ENCODE measurements at places on chromosomes 11 and 22.

GRCh38 chr11:109794501-109794900 lies 298.7 kb upstream of the ZC3H12C start:
- DNase-seq = no peak

DNA sequence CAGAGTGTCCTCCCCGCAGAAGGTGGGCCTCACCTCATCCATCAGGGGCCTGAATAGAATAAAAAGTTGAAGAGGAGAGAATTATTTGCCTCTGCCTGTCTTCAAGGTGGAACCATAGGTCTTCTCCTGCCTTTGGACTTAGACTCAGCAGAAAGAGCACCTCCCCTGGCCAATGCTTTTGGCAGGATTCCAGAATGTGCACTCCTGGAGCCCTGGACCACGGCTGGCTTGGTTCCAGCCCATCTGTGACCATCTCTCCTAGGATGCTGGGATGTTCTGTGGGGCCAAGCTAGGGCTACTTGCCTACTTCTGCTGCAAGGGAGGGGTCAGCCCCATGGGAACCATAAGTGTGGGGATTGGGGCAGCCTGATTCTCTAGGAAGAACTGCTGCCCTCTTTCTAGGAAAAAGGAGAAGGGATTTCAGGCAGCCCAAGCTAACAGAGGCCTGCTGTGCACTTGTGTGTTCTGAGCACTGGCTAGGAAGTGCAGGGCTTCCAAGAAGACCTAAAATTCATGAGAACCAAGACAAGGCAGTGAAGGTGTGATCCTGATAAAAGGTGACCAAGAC lies 32.2 kb upstream of the SHANK2 start:
- DNase-seq = peak; percentile 17

- DNase-seq = no peak
Observed at GRCh38 chr11:28223994-28224393, 115.8 kb downstream of the METTL15 start.

DNA sequence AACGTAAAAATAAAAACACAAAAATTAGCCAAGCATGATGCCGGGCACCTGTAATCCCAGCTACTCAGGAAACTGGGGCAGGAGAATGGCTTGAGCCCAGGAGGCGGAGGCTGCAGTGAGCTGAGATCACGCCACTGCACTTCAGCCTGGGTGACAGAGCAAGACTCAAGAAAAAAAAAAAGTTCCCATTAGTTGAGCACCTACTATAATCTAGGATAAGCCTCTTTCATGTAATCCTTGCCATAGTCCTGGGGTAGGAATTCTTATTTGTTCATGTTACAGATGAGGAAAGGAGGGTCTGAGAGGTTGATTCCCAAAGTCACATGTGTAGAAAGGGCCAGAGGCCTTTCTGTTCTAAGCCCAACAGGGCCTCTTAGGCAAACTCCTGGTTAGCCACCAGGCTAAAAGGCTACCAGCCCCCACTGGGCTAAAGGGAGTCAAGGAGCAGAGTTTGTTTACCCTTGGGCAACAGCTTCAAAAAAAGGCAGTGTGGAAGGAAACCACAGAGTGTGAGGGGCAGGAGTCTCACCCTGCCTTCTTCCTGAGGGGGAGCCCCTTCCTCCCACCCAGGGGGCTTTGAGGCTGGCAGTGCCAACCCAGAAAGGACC lies 21.6 kb upstream of the CSNK1E start:
- DNase-seq = no peak

DNA sequence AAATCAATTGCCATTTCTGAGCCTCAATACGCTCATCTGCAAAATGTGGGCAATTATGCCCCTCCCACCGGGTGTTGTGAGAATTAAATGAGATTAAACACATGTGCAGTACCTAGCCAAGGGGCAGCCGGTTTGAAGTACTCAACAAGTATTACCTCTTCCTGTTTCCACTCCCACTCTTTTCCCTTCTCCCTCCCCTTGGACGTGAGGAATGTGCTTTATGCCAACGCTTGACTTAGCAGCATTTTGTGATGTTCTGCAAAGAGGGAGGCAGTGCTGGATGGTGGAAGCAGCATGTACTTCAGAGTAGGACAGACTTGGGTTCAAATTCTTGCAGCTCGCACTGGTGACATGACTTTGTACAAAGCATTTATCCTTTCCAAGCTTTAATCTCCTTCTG lies 306.0 kb downstream of the BUD13 start:
- DNase-seq = no peak

DNA sequence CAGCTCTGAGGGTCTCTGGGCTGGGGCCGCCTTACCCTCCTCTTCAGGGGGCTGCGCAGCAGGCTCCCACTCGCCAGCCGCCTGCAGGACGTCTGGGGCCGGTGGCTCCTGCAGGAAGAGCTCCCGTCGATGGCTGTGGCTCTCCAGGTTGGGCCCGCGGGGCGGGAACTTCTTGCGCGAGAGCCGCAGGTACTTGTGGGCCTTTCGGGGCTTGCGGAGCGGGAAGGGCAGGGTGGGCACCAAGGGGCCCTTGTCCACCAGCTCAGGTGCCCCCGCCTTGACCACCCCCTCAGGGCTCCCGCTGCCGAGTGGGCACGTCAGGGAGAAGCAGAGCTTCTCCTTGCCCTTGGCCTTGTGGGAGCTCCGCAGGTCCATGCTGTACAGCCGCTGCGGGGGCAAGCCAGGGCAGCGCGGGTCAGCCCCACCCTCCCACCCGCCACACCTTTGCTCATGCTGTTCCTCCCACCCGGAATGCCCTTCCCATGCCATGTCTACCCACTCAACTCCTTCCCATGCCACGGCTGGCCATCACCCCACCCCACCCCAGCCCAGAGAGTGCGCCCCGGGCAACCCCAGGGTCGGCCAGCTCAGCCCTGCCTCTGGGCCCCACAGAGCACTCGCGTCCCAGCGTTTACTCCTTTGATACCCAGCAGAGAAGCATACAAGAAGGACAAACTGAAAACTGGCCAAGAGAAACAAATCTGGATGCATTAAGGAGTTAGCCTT lies 18.0 kb downstream of the CBX7 start:
- no peak for DNase-seq

GRCh38 chr11:126833065-126833464 lies 167.5 kb downstream of the KIRREL3 start:
- no peak for DNase-seq

- DNase-seq = no peak
Observed at GRCh38 chr22:27685970-27686369, 115.6 kb downstream of the MN1 start.

DNA sequence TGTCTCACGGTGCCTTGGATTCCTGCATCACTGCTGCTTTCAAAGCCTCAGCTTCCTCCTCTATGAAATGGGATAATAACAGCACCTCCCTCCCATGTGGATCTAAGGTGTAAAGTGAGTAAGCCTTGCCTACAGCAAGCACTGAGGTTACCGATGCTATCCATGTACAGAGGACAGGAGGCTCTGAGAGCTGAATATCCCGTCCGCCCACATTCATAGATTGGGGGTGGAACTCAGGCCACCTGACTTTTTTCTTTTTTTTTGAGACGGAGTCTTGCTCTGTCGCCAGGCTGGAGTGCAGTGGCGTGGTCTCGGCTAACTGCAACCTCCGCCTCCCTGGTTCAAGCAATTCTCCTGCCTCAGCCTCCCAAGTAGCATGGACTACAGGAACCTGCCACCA lies 12.5 kb downstream of the PDGFB start:
- no peak for DNase-seq

- DNase-seq = no peak
Observed at GRCh38 chr11:131025421-131026125, 109.3 kb upstream of the SNX19 start.

GRCh38 chr22:43066134-43066533 lies 23.1 kb downstream of the TTLL1 start:
- DNase-seq = no peak

GRCh38 chr11:82176365-82176764 lies 557.3 kb downstream of the FAM181B start:
- DNase-seq = no peak

GRCh38 chr11:27716835-27717234 lies 16.6 kb upstream of the BDNF start:
- DNase-seq = no peak

DNA sequence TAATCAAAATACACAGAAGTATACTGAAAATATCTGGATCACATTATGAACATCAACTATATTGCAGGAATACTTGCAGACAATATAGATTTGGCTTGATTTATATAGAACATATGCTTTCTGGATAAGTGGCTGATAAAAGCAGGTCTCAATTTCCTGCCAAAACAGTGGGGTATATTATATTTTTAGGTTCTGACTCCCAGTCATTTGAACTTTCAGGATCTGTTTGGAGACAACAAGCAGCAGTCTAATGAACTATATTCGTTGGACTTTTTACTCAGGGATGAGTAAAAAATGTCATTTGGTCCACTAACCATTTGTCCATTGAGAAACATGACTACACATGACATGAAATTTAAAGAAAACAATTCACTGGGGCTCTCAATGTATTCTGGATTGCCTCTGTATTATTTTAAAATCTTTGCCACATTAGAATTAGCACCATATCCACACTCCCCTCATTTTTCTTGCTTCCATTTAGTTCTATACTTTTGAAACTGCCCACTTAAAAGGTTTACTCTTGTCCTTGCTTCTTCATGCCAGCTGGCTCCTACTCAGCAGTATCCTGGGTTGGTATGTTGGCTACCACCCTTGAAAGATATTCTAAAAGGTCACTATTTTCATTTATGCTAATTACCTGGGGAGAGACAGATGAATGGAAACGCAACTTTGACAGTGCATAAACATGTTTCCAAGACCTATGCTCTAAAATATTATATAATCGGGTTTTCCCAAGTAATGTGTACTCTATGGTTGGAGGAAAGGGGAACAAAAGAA lies 153.0 kb downstream of the APOL5 start:
- no peak for DNase-seq

DNA sequence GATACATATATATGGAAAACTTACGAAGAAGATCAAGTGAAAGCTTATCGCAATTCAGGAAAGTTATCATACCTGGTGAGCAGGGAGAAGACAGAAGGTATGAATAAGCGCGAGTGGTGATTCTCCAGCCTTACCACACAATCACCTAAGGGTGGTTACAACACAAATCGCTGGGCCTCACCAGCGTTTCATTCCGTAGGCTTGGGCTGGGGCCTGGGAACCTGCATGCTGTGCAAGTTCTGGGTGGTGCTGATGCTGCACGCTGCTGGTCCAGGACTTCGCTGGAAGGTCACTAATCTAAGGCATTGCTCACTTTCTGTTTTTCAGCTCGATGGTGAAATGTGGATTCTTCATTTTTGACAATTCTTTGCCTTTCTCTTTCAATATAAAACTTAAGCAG lies 76.6 kb upstream of the SLC25A18 start:
- no peak for DNase-seq

DNA sequence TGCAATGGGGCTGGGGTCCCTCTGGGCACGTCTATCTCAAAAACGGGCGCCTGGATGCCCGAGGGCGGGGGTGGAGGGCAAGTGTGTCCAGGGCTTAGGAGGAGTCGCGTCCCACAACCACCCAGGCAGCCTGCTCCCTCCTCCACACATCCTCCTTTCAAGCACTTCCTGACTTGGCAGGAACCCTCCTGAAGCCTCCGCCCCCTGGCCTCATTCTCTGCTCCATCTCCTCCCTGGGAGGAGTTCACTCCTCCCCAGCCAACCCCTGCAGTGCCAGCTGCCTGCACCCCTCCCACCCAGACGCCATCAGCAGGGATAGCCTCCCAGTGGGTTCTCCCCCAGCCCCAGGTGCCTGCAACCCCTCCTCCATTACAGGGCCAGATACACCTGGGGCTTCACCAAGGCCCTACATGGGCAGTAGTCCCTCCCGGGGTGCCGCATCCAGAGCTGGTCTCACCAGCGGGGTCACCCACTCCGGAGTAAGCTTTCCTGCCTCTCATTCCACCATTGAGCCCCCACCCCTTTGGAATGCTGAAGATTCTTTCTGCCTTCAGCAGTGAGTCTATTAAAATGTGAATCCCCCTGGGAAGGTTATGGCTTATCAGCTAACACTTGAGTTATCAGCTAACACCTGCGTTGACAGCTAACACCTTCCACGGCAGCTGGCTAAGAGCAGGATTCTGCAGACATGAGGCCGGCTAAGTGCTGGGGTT lies 24.4 kb downstream of the RTN4R start:
- peak; percentile 50 for DNase-seq

- DNase-seq = no peak
Observed at GRCh38 chr11:405323-405953, 9.4 kb downstream of the SIGIRR start.

GRCh38 chr11:126338346-126339055 lies 17.0 kb upstream of the ST3GAL4 start:
- no peak for DNase-seq

GRCh38 chr11:20844630-20845029 lies 175.2 kb downstream of the NELL1 start:
- DNase-seq = peak; percentile 1

All from DMS 273 treated with DMSO at 0.1 percent for 48 hours (cell line).